Activated T-helper 1 cell treated with anti-CD3 and anti-CD28 coated beads, Interleukin-2, amount 50 U/mL, for 16 hours (primary cell): ENCODE measurements at places on chromosomes 2 and 18.

GRCh38 chr2:177165061-177165583 lies 47.5 kb upstream of the HNRNPA3 start:
- no peak for DNase-seq

GRCh38 chr18:79589601-79590091 lies 90.0 kb upstream of the CTDP1 start:
- DNase-seq = no peak

DNA sequence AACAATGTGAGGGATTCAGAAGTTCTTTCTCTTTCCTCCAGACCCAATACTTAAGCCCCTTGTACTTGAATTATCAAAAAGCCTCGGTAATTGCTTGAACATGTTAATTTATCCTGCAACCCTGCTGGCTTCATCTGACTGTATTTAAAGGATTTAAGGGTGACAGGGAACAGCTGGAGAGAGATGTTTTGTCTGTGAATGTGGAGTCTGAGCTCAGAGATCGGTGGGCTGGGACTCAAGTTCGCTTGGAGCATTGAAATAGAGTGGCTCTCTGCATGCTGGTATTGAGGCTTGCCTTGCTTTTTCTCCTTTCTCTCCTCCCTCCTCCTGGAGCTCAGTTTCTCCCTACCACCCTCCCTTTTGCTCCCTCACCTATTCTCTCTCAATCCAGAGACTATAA lies 73.6 kb downstream of the BOD1L2 start:
- no peak for DNase-seq

- no peak for DNase-seq
These were observed 744.3 kb downstream of the RNF144A start for GRCh38 chr2:7661502-7661901.

GRCh38 chr2:48841126-48841525 lies 85.6 kb upstream of the LHCGR start:
- DNase-seq = no peak

GRCh38 chr18:52435301-52435700 lies 95.3 kb downstream of the DCC start:
- DNase-seq = no peak

DNA sequence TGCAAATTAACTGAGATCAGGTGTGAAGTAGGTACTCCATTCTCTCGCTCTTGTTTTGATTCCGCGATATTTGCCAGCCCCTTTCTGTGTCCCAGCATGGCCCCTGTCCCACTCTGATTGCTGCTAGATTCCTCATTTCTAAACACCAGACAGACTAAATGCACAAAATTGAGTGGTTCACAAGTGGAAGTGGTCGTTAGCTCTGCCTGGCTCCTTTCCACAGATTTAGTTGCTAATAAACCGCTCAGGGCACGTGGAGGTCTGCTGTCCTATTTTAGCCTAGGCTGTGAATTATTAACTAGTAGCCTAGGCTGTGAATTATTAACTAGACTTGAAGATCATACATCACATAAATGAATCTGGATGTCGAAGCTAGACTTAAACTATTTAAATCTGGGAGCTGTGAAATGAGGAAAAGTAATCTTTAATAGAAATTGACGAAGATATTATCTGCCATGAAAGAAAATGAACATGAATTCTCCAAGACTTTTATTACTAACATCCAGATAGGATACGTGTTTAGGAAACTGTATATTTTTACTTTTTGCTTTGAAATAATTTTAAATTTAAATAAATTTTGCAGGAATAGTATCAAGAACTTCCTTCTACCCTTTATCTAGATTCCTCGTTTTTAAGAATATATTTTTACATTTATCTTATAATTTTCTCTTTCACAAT lies 3.7 kb downstream of the IL1RL2 start:
- DNase-seq = no peak

DNA sequence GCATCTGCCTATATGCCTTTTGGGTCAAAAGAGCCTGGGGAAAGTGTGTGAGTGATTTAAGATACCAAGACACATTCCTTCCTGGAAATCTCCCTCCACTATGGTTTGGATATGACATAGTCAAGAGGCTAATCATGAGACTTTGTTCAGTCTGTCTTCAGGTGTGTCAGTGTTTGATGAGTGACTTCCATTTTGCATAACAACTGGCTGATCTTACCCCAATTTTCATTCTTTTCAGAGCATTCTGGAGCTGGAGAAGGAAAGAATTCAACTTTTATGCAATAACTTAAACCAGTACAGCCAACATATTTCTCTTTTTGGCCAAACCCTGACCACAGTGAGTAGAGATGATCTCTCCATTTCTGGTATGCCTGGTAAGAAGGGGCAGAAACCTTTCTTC lies 39.4 kb downstream of the SPC25 start:
- DNase-seq = no peak

GRCh38 chr18:63259567-63260379 lies 59.8 kb downstream of the BCL2 start:
- no peak for DNase-seq

- no peak for DNase-seq
These were observed 2.0 kb downstream of the ETAA1 start for GRCh38 chr2:67399144-67399543.

DNA sequence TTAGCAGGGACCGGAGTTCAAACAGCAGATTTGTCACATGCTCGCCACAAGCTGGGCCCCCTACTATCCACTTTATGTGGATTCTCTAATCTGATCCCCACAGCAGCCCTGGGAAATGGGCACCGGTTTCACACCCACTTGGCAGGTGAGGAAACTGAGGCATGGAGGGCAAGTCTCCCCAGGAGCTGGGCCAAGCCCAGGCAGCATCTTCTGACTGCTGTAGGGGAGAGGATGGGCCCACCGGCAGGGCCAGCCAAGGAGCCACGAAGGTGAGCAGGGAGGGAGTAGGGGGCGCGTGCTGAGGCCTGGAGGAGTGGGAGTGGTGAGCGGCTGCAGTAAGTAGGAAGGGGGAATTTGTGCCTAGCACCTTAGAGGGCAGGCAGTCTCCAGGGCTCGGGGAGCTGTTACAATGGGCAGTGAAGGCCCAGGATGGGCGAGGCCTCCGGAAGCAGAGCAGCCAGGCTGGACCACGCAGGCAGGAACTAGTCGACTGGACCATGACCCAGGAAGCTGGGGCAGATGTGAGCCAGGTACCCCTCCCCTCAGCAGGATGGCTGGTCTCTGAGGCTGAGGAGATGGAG lies 37.1 kb downstream of the COA5 start:
- no peak for DNase-seq

GRCh38 chr18:62828091-62828640 lies 112.8 kb downstream of the PHLPP1 start:
- no peak for DNase-seq

- DNase-seq = no peak
These were observed 237.1 kb downstream of the GPD2 start for GRCh38 chr2:156673333-156673615.

DNA sequence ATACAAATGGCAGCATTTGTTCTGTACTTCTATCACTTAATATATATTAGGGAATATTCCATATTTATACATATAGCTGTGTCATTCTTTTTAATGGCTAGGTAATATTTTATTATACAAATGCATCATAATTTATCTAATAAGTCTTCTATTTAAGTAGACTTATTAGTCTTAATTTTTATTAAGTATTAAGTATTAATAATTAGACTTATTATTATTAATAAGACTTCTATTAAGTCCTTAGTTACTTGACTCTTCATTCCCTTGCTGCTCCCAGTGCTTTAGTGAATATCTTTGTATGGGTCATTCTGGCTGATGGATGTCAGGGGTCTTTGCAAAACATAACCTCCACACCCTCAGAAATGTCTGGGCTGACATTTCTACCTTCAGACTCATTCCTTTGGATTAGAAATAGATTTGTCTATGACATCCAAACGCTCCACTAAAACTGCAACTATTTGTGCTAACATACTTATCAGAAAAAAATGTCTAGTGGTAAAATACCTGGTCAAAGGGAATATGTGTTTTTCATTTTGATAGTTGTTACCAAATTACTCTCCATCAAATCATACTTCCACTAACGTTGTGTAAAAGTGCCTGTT lies 35.8 kb downstream of the EN1 start:
- no peak for DNase-seq

DNA sequence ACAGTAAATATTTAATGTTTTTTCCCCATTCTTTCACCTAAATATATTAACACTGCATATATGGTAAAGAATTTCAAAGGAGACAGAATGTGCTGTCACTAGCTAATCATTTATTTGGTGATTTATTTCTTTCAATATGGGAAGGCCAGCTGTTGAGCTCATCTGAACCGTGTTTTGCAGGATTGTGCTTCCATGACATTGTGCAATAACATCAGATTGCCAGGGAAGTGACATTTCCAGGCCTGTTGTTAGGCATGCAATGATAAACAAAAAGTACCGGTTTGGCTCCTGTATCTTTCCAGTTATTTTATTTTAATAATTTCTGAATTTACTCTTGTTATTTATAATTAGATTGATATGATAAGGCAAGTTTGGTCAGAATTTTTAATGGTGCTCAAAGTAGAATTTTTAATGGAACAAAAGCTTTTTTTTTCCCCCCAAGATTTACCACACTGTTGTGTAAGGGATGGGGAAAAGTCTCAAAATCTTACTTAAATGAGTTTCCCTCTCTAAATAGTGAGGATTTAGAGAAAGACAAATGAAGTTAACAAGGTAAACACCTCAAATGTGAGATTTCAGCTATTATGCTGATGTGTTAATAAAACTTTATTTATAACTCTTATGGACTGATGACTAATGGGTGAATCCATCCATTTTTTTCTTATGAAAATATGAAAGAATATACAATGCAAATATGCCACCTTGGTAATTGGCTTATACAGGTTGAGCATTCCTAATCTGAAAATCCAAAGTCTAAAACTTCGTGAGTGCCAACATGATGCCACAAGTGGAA lies 52.7 kb downstream of the MALT1 start:
- no peak for DNase-seq

DNA sequence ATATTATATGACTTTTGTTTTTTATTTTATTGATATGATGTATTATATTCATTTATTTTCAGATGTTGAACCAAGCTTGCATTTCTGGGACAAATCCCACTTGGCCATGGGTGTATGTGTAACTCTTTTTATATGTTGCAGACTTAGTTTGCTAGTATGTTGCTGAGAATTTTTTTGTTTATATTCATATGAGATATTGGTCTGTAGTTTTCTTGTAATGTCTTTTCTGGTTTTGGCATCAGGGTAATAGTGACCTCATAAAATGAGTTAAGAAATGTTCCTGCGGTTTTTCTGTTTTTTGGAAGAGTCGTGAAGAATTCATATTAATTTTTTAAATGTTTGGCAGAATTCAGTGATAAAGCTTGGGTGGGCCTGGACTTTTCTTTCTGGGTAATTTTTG lies 88.7 kb downstream of the ASB1 start:
- no peak for DNase-seq

- DNase-seq = no peak
These were observed 156.0 kb downstream of the TGIF1 start for GRCh38 chr18:3605954-3606443.

- no peak for DNase-seq
These were observed 60.8 kb downstream of the KIAA2012 start for GRCh38 chr2:202133909-202134265.

- no peak for DNase-seq
These were observed 191.5 kb upstream of the PARD3B start for GRCh38 chr2:204353823-204354222.

GRCh38 chr18:10062302-10063300 lies 148.8 kb downstream of the VAPA start:
- DNase-seq = no peak

- DNase-seq = no peak
These were observed 46.7 kb downstream of the DAPL1 start for GRCh38 chr2:158841850-158842249.

- DNase-seq = no peak
These were observed 3.9 kb upstream of the UCN start for GRCh38 chr2:27312152-27312551.

- no peak for DNase-seq
These were observed 112.5 kb upstream of the OTX1 start for GRCh38 chr2:62938126-62938525.
